ENCODE measurements at places on chromosomes 12 and 14.

DNA sequence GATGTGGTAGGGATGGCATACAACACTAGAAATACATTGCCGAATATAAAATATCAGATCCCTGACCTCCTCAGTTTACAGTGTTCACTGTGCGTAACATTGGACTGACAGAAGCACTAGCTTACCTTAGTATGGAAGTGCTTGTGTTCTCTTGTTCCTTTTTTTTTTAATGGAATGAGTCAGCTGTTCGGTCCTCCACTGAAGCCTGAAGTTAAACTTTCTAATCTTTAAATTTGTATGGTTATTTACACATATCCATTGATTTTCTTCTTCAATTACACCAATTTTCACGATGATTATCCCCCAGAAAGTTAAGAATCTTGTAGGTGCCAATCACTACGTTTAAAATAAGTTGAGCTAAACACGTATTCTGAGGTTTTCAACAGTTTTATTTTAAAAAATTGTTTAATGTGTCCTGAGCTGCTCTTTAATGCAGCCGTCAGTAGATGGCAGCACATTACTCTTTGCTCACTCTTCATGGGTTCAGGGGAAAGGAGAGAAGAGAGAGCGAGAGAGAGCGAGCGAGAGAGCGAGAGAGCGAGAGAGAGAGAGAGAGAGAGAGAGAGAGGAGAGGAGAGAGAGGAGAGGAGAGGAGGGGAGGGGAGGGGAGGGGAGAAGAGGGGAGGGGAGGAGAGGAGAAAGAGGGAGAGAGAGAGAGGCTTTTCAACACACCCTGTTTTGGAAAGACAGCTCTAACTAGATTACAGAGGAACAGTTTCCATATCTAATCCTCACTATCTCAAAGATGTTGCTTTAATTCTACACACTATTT is 134.7 kb upstream of the SCAF11 start:
- DNase-seq: peak; percentile 23

- DNase-seq: no peak
Observed at GRCh38 chr12:30286345-30286926, 409.2 kb downstream of the IPO8 start.

GRCh38 chr12:130955238-130955816 is 1.6 kb downstream of the ADGRD1 start:
- DNase-seq: no peak

- no peak for DNase-seq
Observed at GRCh38 chr12:76644950-76645349, 85.4 kb upstream of the OSBPL8 start.

- DNase-seq: no peak
Observed at GRCh38 chr12:53956251-53956887, 1.7 kb downstream of the HOXC12 start.

DNA sequence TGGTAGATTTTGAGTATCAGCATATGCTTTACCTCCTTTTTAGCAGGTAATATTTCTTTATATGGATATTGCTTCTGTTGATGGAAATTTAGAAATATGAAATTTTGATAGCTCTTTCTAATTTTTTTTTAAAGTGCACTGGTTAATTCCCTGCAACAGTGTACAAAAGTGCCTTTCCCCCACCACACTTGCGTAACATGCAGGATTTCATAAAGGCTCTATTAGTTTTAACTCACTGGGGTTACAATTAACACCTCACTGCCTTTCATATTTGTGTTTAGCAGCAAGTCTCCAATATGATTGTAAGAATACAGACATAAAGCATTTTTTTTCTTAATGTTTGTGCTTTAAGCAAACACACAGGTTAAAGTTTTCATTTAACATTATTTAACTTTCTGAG is 25.6 kb downstream of the MNAT1 start:
- no peak for DNase-seq

- no peak for DNase-seq
Observed at GRCh38 chr12:131211340-131211938, 257.7 kb downstream of the ADGRD1 start.

GRCh38 chr14:66496911-66497310 is 10.7 kb downstream of the CCDC196 start:
- DNase-seq: no peak

DNA sequence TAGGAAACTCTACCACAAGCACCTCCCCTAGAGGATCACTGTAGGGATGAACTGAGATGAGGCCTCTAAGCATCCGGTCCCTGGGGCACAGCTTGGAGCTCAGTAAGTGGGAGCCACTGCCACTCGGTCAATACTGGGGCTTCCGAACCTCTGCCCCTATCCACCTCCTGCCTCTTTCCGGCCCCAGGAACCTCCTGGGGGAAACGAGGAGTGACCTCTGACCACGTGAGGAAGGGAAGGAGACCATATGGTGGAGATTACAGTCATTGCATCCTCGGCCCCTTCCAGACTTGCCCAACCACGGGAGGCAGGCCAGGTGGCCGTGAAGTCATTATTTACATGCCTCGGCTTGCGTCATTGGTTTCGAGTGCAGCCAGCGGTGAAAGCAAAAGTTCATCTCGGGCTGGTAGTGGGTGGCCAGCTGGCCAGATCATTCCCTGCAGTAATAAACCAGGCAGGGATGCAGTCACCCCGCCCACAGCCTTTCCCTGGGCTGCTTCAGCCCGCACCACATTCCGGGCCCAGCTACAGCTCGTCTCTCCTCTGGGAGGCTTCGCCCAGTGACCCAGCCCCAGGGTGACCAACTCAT is 65.4 kb downstream of the C14orf132 start:
- no peak for DNase-seq

DNA sequence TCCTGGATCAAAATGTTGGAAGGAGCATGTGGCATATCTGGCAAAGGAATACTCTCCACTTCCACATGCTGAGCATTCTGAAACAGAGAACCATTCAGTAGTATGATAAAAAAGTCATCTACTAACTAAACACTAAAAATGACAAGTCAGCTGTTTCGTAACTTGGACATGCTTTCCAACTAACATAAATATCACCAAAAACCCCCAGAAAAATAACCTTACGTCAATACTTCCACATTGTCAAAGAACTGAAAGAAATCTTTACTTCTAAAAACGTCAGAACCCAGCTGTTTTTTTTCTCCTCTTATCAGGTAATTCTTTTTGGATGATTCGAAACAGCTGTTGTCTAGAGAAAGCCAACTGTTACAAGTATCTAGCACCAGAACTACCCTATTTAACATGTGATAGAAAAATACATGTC is 8.2 kb downstream of the WBP11 start:
- no peak for DNase-seq

GRCh38 chr12:25266497-25266896 is 15.8 kb upstream of the KRAS start:
- DNase-seq: no peak

DNA sequence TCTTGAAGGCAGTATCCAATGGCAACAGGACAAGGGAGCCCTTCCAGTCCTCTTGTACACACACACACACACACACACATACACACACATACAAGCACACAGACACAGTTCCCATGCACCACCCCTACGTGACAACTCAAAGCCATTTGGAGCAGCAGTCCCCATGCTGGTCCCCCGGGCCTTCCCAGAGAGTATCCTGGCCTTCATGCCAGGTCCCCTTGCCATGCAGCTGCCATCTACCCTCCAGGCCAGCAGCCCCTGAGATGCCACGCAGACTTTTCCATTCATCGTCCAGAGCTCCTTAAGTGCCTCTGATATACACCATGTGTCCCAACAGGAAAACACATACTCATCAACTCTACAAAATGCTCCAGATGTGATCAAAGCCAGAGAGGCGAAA is 159.5 kb downstream of the ANO2 start:
- no peak for DNase-seq

- DNase-seq: no peak
Observed at GRCh38 chr14:95282354-95282985, 37.2 kb downstream of the CLMN start.

DNA sequence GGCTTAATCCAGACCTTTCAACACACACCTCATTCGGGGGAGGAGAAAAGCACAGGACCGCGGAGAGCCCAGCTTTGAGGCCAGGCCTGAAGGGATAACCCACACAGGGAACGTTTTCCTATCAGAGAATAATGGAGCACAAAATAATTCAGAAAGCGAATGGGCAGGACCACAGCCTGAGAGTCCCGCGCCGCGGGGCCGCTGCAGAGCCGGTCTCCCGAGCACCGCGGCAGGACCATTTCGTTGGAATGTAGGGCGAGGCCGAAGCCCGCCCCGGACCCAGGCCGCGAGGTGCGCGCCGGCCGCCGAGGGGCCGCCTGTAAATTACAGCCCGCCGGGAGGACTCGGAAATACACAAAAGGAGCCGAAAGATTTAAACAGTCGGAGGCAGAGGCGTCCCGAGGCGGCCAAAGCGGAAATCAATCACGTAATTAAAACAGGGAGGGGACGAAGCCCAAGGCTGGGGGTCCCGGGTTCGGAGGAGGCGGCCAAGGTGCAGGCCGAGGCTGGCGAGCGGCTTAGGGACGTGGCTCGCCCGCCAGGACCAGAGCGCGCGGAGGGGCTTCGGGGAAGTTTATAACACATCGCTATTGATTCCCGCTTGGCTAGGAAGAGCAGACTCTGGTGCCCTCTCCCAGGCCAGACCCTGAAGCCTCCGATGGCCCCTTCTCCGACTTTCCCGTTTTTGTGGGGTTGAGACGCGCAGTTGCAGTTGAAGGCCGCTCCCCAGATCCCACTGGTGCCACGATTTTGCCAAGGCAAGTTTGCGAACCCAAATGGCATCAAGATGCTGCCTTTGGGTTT is 6.3 kb upstream of the HOXC4 start:
- DNase-seq: no peak

DNA sequence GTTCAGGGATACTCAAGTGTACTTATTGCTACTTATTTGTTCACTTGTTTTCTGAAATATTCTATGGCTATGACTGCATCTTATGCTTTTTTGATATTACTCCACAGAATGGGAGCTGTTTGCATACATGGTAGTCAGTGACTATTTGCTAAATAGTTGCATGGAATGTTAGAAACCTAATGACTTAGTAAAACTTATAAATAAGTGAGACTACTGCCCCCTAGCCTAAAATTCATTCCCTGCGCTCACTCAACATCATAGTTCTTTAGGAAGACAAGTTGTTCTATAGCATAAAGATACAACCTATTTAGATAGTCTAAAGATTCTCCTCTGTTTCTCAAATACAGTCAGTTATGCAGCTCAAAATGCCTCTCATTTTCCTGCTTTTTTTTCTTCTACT is 305.5 kb downstream of the CEP128 start:
- DNase-seq: no peak

DNA sequence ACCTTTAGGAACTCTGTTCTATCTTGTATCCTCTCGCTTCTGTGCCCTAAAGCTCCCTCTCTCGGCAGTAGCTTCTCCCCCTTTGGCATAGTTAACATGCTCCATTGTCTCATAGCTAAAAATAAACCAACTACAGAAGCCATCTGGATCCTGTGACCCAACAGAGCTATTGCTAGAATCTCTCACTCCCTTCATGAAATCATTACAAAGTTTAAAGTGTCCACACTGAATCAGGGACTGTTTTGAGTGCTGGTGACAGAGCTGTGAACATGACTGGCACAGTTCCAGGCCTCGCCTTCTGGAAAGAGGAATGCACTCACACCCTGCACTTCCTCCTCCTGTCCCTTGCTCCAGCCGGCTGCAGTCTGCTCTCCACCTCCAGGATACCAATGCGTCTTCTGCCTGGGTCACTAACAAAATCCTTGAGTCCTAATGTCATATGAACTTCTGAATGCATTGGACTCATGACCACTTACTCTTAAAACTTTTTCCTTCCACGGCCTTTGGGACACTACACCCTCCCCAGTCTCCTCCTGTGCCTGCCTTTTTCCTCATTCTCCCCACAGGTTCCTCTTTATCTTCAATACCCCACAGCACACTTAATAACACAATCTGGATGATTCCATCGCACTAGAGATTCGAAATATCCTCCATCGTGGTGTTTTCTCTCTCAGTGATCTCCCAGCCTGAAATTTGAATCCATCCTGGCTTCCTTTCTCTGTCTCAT is 13.2 kb downstream of the PLBD1 start:
- no peak for DNase-seq

DNA sequence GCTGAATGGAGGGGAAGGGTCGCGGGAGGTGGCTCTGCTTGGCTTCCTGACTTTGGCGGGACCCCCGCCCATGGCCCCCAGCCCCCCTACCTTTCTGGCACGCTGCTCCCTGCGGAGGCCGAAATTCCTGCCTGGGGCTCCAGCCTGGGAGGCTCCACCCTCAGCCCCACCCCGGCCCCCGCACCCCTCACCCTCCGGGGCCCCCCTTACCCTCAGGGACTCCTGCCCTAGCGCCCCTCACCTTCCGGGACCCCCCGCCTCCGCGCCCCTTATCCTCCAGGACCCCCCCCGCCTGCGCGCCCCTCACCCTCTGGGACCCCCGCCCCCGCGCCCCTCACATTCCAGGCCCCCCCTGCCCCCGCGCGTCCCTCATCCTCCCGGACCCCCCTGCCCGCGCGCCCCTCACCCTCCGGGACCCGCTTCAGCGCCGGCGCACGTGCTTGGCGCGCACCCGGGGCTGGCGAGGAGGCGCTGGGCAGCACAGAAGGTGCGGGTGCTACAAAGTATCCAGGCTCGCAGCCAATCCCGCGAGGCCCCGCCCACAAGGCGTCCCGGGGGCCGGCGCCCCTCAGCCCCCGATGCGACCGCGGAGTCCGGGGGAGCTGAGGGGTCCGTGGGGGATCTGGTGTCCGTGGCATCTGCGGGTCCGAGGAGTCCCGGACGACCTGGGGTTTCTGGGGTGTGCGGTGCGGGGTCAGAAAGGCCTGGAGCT is at the start of gene ANHX:
TSS of gene ANHX (minus strand) at position 477 of the 712 bp plus-strand sequence. CDS start 1,521 bp downstream, outside the sequence.
- no peak for DNase-seq

DNA sequence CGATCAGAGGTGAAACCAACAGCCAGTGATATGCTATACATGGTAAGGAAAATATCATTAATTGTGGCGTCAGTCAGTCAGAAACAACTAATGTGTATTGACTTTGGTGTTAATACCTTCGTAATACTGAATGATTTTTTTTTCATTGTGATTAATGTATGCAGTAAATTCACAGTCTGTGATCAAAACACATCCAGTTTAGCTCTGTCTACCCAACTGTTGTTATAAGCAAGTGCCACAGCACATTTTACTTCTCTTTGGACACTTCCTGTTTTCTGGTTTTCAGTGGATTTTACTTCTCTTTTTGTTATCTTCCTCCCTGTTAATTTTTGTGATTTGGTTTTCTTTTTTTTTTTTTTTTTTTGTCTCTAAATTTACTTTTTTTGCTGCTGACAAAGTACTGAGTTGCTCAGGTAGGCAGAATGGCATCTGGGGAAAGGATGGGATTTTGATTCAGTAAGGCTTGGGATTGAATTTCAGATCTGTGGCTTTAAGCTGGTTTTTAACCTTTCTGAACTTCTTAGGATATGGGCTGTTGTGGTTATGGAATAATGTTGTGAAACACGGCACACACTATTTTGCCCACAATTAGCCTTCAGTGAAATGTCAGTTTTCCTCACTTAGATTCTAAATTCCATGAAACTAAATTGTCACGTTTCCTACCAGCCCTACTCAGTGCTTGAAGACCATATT is 604 bp downstream of the GLIPR1 start:
- DNase-seq: no peak

GRCh38 chr12:47549258-47549657 is 156.6 kb downstream of the RPAP3 start:
- DNase-seq: no peak

- no peak for DNase-seq
Observed at GRCh38 chr12:21757735-21758134, 16.8 kb downstream of the KCNJ8 start.

GRCh38 chr14:97177635-97178034 is 380.5 kb downstream of the VRK1 start:
- DNase-seq: no peak

Data from activated CD4-positive, alpha-beta T cell treated with anti-CD3 and anti-CD28 coated beads for 1 hour (primary cell).